Activated CD8-positive, alpha-beta memory T cell treated with anti-CD3 and anti-CD28 coated beads for 36 hours (primary cell): ENCODE measurements at places on chromosomes 7 and 10. TPM values are rescaled to one million over a fixed set of nuclear protein-coding genes. Genes with fewer than 3 reads are reported as not detected.

Gene CASTOR2
- 5.0 TPM for total RNA-seq

Gene COPS6
- total RNA-seq: 111 TPM

Gene VIPR2
- 0.08 TPM for total RNA-seq

Gene FAM13C
- not detected for total RNA-seq

Gene RAPGEF5
- 0.80 TPM for total RNA-seq

Gene NRG3
- not detected for total RNA-seq

Gene FAM180A
- total RNA-seq: not detected

Gene OR6B1
- not detected for total RNA-seq

Gene EVX1
- not detected for total RNA-seq

Gene TFPI2
- not detected for total RNA-seq

Gene LRWD1
- 25.1 TPM for total RNA-seq

Gene GIMAP4
- 26.3 TPM for total RNA-seq

Gene BLVRA
- 34.0 TPM for total RNA-seq

Gene GRID2IP
- total RNA-seq: 0.50 TPM

Gene FRAT1
- 3.1 TPM for total RNA-seq

Gene OR2A12
- total RNA-seq: not detected

Gene SLC26A3
- total RNA-seq: not detected

Gene CYP3A7
- not detected for total RNA-seq

Gene UCMA
- not detected for total RNA-seq

Gene SLC16A9
- total RNA-seq: 0.67 TPM
